ENCODE measurements at places on chromosomes 11 and 22.

GRCh38 chr11:110870816-110871522 is 158.7 kb upstream of the ARHGAP20 start:
- DNase-seq = no peak

- DNase-seq = no peak
Observed at GRCh38 chr11:78689585-78690153, 115.0 kb upstream of the NARS2 start.

- DNase-seq = no peak
Observed at GRCh38 chr11:114197799-114198500, 98.2 kb upstream of the NNMT start.

- DNase-seq = no peak
Observed at GRCh38 chr11:19819148-19819547, 106.5 kb downstream of the NAV2 start.

DNA sequence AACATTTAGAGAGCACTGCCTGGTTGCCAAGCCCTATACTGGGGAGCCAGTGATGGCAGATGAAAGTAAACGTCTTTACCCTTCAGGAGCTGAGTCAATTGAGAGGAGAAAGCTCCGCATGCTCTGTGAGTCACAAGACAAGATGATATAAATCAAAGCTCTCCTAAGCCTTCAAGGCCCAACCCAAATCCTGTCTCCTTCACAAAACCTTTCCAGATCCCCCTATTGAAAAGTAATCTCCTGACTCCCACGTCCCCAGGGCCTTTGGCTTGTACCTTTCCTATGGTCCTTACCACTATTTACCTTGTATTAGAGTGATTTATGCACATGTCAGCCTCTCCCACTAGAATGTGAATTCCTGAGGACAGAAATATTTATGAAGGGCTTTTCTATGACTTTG is 230.1 kb upstream of the TENM4 start:
- DNase-seq = no peak

DNA sequence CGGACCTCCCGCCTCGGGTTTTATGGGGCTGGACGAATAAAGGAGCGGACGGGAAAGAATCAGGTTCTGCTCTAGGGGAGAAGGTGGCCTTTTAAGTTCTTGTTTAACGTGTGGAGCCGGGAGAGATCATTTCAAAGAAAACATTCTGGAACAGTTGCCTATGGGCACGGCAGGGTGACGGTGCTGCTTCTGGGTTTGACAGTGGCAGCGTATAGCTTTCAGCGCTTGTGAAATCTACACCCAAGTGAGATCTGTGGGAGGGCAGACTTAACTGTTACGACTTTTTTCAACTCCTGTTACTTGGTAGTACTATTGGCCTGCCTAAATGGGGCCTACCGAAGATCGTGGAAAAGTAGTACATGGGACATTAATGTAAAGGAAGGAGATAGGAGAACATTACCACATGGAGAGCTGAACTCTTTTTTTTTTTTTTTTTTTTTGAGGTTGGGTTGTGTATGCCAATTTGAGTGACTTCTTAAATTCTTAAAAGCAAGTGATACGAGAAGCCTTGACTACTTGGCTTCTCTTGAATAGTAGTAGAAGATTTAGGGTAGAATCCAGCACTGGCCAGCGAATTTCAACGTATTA is 743 bp downstream of the USP47 start:
- peak; percentile 93 for DNase-seq

DNA sequence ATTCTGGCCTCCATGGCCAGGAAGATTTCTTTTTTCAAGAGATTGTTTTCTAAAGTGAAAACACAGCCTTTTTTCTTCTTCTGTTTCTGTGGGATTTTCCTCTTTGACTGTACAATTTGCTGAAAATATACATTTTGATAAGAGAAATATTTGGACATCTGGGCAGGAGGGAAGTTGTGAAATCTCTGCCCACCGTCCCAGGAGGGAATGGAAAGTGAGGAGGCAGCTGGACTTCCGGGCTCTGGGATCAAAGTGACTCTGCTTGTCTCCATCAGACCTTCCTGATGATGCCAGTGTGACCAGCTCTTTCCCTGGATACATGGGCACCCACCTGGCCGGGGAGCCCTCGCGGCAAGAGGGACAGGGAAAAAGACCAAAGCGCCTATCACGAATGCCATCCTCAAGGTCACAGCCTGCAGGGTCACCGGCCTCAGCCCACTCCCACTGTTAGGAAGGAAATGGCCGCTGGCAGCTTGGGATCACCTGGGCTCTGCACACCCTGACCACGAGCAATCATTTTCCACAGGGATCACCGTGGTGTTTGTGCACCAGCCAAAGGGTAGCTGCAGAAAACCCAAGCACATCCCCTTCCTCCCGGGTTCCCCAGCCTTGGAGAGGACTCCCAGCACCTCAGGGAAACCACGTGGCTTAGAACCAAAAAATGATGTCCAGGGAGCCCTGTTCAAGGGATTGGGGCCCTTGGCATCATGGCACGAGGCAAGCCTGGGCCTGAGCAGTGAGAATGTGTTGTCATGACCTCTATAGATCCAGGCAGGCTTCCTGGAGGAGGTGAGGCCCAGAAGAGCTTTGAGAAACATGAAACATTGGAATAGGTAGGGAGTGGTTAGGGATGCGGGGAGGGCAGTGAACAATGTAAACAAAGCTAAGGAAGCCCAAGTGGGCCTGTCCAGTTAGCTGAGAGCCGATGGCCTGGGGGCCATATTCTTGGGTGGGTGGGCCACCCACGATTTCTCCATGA is 29.1 kb upstream of the CCND1 start:
- DNase-seq = no peak

DNA sequence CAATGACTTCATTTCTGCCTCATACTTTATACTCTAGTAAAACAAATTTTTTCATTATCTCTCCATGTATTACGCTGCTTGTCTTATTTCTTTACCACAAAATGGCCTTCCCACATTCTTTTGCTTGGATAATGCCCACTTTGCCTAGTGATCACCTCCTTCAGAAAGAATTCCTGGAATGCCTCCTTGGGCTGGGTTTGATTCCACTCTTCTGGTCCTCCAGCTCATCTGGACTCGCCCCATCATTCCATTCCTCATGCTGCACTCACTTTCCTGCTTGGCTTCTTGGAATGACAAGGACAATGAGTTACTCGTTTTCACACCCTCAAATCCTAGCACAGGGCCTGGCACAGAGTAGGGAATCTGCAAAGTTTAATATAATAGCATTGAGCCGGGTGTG is 475.1 kb upstream of the LARGE1 start:
- DNase-seq = peak; percentile 5

DNA sequence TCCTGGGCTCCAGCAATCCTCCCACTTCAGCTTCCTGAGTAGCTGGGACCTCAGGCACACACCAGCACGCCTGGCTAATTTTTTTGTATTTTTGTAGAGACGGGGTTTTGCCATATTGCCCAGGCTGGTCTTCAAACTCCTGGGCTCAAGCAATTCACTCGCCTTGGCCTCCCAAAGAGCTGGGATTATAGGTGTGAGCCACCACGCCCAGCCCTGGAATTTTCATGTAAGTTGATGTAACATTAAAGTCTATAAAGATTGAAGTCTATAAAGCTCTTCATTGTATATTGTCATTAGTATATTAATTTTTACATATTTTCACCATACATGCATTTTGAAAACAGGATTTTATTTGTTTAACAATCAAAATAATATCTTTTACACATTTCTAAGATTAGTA is 12.5 kb upstream of the DDX17 start:
- no peak for DNase-seq

GRCh38 chr11:76797341-76798201 is 14.4 kb downstream of the TSKU start:
- DNase-seq = no peak

GRCh38 chr22:17733466-17733865 is 40.8 kb downstream of the BID start:
- no peak for DNase-seq

DNA sequence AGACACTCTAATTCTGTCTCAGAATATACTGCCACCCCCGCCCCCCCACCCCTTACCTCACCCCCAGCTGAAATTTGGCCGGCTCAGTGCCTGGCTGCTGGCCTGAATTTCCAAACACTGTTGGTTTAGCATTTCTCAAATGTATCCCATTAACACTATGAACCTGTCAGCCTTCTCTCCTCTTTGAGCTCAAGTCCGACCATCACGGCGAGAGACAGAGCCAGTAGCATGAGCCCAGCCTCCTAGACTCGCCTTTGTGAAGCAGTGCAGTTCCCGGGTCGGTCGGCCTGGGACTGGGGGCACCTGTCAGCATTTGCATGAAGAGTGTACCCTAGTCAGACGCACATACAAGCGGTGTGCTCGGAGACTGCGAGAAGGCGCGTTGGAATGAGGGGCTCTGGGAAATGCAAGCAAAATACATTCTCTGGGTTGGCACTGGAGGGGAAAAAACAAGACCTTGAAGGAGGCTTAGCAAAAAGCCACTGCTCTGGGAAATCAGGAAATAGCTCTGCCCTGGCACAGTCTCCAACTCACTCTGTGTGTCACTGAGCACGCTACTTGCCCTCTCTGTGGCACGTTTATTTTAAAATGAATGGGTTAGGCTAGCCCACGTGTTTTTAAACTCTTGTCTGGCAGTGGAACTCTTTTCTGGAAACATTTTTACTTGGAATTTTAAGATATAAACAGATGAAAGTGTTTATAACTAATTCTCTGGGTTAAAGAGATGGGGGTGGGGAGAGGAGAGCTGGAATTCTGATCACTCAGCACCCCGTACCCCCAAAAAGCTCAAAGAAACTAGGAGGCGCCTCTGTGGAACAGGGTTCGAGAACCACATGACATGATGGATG is 108.3 kb downstream of the TIMP3 start:
- DNase-seq = no peak

DNA sequence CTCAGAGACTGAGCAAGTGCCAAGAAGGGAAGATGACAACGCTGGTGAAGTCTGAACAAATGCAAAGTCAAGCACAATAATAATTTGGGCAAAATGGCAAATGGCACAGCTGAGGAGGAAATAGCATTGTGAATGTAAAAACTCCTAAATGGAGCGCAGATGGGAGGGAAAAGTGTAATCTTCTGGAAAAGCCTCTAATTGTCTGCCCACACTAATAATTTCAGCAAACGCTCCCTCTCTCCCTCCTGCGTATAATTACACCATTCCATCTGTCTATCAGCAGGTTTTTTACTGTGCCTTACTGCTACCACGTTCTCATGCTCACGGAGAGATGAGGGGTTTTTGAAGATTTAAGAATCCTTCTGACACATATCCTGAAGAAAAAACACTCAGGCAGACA is 302.6 kb downstream of the KIRREL3 start:
- DNase-seq = no peak

DNA sequence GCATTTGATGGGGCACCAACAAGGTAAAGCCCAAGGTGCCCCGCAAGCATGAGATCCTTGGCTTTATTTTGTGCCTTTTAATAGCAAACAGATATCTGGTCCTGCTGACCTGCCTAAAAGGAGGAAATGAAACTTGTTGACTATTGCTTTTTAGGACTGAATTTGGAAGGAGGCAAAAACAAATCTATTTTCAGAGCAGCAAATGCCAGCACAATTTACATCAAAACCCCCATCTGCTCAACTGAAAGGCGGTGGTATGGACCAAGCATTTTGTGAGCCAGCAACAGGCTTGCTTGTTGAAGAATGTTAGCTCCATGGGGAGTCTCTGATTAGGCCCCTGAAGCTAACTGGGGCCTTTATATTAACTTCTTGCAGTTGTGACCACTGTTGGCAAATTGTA is 192.6 kb upstream of the E2F8 start:
- DNase-seq = no peak

DNA sequence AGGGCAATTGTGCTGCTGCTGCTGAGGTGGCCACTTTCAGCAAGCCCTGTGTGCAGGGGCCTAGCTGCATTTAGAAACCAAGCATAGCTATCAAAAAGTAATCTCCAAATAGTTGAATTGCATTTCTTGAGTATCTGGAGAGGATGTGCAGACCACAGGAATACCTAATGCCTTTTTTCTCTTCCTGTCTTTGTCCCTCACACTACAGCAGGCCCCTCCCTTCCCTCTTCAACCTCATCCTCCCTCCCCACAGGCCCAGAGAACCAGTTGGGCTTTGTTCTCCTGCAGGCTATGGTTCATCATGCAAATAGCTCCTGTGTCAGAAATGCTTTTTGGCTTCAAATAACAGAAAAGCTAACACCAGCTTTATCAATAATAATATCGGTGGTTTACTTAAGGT is 47.7 kb downstream of the DKK3 start:
- DNase-seq = no peak

DNA sequence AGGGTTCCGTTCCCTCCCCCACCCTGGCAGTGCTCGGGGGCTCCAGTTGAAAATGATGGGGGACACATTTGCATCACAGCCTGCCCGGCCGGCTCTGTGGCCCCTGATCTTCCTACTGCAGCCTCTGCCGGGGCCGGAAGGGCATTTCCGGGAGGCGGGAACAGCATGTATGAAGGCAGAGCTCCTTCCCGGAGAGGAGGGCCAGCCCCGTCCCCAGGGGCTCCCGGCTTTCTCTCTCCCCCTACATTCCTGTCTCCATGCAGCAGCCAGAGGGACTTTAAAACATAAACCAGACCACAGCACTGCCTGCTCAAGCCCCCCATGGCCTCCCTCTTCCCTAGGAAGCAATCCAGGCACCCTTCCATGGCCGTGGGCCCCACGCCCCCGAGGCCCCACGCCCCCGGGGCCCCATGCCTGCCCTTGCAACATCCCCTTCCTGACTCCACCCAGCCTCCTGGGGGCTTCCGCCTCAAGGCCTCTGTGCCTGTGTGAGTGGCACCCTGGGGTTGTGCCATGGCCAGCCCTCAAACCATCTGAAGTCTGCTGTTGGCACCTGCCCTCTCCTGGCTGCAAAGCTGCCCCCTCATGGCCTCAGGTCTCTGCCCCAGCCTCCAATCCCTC is 73.1 kb downstream of the CDKN1C start:
- DNase-seq = no peak

DNA sequence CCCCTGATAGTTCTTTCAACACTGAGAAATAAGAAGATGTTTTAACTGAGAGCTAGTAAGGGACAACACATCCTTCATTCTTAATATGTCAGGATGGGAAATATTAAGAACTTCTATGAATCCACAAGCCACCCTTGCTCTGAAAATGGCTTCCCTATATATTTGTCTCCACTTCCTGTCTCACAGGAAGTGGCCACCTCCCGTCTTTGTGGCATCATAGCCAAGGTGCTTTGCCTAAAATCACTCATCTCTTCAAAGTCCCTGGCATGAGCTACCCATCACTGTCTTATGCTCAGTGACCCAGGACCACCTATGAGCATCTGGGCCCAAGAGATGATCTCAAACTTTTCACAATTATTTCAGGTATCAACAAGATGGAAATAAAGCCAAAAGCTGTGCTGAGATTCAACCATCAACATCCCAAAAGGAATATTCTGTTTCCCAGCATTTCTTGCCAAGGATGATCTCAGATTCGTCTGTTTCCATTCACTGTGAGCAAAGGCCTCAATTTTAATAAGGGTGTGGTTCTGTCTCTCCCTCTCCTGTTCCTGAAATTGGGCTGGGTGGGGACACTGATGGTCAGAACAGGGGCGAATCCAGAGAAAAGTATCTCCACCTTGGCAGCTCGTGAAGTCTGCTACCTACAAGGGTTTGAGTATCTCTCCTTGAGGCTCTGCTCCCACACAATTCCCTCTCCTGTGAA is 493.9 kb downstream of the MN1 start:
- no peak for DNase-seq

- DNase-seq = no peak
Observed at GRCh38 chr11:114063829-114064201, 4.3 kb downstream of the ZBTB16 start.

GRCh38 chr11:34446386-34446785 is 7.7 kb downstream of the CAT start:
- DNase-seq = no peak

GRCh38 chr22:48226026-48227013 is 1463.9 kb downstream of the TBC1D22A start:
- DNase-seq = no peak

GRCh38 chr22:49418943-49419342 is 408.7 kb downstream of the BRD1 start:
- DNase-seq = no peak
